ENCODE measurements at places on chromosomes 4 and X.
A peak's percentile ranks its signal among the peaks of the same experiment; 100 is the strongest.

DNA sequence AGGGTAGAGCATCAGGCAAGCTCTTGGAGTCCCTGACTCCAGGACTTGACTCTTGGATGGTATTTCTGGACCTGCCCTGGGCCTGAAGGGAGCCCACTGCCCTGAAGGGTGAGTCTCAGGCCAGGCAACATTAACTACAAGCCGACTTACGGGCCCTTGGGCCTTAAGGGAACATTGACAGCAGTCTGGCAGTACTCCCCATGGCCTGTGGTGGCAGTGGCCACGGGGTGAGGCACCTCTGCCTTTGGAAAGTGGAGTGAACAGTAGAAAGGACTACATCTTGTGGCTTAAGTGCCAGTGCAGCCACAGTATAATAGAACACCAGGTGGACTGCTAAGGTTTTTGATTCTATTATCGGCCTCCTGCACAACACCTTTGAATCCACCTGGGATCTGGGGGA, 36.3 kb downstream of the SH3BGRL start:
- H3K27me3 ChIP-seq = no peaks in the 10 kb centered on the region
- no peaks in the 10 kb centered on the region for H3K4me1 ChIP-seq
- no peak overlapping the region for H3K27ac ChIP-seq
- no peak overlapping the region for H3K4me3 ChIP-seq

DNA sequence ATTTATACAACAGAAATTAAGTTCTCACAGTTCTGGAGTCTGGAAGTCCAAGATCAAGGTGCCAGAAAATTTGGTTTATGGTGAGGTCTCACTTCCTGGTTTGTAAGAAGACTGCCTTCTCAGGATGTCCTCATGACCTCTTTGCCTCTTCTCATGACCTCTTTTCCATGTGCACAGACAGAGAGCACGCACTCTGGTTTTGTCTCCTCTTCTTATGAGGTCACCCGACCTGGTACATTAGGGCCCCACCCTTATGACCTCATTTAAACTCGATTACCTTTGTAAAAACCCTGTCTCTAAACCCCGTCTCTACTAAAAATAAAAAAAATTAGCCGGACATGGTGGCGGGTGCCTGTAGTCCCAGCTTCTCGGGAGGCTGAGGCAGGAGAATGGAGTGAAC, 155.9 kb downstream of the KIT start:
- no peak for DNase-seq
- H3K4me1 ChIP-seq = peaks cover 1% of the 10 kb centered on the region
- H3K4me3 ChIP-seq = no peak overlapping the region
- no peaks in the 10 kb centered on the region for H3K36me3 ChIP-seq
- H3K27ac ChIP-seq = no peak overlapping the region

DNA sequence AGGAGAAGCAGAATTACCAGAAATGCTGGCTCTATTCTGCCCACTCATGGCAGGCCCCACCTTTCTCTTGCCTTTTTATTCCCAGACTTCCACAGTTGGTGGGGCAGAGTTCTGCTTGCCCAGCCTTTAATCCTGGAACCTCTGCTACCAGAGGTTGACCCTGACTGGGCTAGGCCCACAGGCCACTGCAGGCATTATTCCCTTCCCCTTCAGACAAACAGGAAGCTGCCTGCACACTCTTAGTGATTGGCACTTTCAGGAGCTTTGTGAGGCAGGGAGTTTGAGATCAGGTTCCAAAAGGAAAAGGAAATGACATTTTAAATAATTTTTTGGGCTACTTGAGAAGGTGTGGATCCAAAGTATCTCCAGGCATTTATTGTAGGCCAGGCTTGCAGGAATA, 18.8 kb downstream of the MSN start:
- H3K4me3 ChIP-seq = no peak overlapping the region
- no peaks in the 10 kb centered on the region for H3K4me1 ChIP-seq
- no peak for DNase-seq
- no peaks in the 10 kb centered on the region for H3K27me3 ChIP-seq
- no peak overlapping the region for H3K27ac ChIP-seq
- H3K36me3 ChIP-seq = no peaks in the 10 kb centered on the region

GRCh38 chr4:57374866-57375595, 264.8 kb upstream of the IGFBP7 start:
- no peak for DNase-seq
- H3K27me3 ChIP-seq = no peaks in the 10 kb centered on the region
- H3K27ac ChIP-seq = no peak overlapping the region
- no peaks in the 10 kb centered on the region for H3K36me3 ChIP-seq
- no peak overlapping the region for H3K4me3 ChIP-seq

- no peak overlapping the region for H3K27ac ChIP-seq
- no peak for DNase-seq
- H3K4me3 ChIP-seq = no peak overlapping the region
- H3K27me3 ChIP-seq = no peaks in the 10 kb centered on the region
- peaks cover 12% of the 10 kb centered on the region for H3K36me3 ChIP-seq
- H3K4me1 ChIP-seq = no peaks in the 10 kb centered on the region
Observed at GRCh38 chr4:76738086-76738931, 159.6 kb downstream of the SOWAHB start.

- no peaks in the 10 kb centered on the region for H3K27me3 ChIP-seq
- no peaks in the 10 kb centered on the region for H3K36me3 ChIP-seq
- no peaks in the 10 kb centered on the region for H3K4me1 ChIP-seq
- DNase-seq = no peak
- H3K27ac ChIP-seq = no peak overlapping the region
Observed at GRCh38 chr4:182825786-182826185, 91.4 kb downstream of the DCTD start.

DNA sequence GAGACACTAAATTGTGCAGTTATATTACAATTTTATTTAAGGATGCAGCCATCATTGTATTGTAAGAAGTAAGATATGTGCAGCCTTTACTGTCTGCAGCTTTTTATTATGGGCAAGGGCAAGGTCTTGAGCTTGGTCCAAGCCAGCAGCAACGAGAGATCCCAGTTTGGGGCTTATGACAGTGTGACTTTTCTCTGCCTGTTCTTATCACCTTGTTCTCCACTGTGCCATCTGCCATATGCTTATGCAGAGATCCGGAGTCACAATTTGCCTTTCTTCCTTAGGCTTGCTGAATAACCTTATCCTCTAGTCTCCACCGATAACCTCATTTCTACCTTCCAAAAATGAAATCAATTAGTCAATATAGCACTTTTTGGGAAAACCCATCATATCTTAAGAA, 30.4 kb downstream of the MAPK10 start:
- no peak overlapping the region for H3K4me3 ChIP-seq
- H3K27me3 ChIP-seq = no peaks in the 10 kb centered on the region
- H3K36me3 ChIP-seq = no peaks in the 10 kb centered on the region
- H3K4me1 ChIP-seq = no peaks in the 10 kb centered on the region

- DNase-seq = no peak
- no peaks in the 10 kb centered on the region for H3K36me3 ChIP-seq
- H3K27me3 ChIP-seq = no peaks in the 10 kb centered on the region
- no peak overlapping the region for H3K4me3 ChIP-seq
- H3K4me1 ChIP-seq = peaks cover 1% of the 10 kb centered on the region
- no peak overlapping the region for H3K27ac ChIP-seq
Observed at GRCh38 chr4:145716661-145717200, 36.8 kb downstream of the C4orf51 start.

DNA sequence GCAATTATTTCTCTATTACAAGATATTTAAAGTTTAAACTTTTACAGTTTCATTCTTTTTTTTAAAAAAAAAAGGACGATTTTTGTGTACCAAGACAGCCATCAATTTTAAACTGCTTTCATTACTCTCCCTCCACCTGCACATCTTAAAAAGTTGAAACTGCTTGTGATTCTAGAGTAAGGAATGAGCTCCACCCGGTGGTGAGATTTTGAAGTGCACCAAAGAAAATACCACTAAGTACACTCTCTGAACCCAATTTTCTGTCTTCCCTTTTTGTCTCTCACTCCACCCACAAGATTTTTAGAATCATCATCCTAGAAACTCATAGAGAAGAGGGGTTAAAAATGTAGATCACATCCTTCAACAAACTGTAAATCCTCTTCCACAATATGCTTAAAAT, 91.3 kb upstream of the WDR44 start:
- no peaks in the 10 kb centered on the region for H3K4me1 ChIP-seq
- H3K27ac ChIP-seq = no peak overlapping the region
- DNase-seq = peak; percentile 4
- no peaks in the 10 kb centered on the region for H3K27me3 ChIP-seq

DNA sequence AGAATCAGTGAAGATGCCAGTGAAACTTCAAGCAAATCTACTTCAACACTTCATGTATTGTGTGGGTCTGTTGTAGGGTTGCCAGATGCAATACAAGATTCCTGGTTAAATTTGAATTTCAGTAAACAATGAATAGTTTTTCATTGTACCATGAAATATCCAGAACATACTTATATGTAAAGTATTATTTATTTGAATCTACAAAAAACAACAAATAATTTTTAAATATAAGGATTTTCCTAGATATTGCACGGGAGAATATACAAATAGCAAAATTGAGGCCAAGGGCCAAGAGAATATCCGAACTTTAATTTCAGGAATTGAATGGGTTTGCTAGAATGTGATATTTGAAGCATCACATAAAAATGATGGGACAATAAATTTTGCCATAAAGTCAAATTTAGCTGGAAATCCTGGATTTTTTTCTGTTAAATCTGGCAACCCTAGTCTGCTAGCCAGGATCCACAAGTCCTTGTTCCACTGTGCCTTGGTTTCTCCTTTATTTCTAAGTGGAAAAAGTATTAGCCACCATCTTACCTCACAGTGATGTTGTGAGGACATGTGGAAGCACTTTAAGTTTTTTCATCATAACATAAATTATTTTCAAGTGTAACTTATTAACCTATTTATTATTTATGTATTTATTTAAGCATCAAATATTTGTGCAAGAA, 2.3 kb downstream of the CXCL8 start:
- H3K27me3 ChIP-seq = no peaks in the 10 kb centered on the region
- no peak overlapping the region for H3K27ac ChIP-seq
- DNase-seq = no peak
- H3K4me1 ChIP-seq = no peaks in the 10 kb centered on the region

GRCh38 chr4:118012142-118012541, 22.1 kb upstream of the NDST3 start:
- no peaks in the 10 kb centered on the region for H3K4me1 ChIP-seq
- H3K27me3 ChIP-seq = no peaks in the 10 kb centered on the region

DNA sequence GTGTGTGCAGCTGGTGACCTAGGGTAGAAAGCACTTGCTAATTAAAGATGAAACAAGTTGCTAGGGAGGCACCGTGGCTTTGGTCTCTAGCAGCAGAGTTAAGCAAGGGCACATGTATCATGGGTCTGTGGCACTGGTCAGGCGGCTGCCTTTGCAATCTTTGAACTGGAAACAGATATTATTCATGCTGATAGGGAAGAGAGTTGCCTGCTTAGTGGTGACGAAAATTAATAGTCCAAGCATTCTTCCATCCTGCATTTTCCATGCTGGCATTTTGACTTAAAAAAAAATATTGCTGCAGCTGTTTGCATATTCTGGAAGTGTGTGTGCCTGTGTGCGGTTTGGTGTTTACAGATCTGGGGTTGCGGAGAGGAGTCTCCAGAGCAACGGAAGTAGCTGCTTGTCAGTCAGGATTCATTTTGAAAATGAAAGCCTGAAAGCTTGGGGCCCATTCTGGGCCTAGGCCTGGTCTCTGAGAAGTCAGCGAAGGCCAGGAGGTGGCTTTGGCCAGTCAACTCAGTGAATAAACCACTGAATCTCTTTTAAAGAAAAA, 2.3 kb upstream of the SOWAHD start:
- H3K27me3 ChIP-seq = no peaks in the 10 kb centered on the region
- H3K4me3 ChIP-seq = no peak overlapping the region
- H3K27ac ChIP-seq = no peak overlapping the region

DNA sequence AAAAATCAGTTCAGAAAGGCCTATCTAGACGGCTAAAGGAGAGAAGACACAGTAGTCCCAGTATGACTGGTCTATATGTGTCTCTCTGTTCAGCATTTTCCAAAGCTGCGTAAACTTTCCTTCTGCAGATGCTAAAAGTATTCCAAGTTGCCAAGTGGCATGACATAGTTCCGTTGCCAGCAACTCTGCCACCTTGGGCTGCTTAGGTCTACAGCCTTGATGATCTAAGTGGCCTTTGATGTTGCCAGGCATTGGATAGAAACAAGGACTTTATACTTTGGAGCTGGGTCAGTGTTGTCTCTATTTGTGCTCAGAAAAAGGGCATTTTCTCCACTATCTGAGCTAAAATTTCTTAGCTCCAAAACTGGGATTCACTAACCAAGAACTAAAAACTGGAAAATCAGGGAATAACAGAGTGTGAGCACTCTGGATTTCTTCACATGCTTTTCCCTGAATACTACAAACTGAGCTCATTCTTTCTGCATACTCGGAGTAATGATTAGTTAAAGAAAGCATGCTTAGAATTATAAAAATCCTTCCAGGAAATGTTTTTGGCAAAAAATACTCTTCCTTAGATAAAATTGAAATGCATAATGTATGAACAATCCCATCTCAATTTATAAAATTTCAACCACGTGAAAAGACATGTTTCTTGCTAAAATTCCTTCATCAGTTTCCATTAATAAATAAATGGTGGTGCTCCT, 191.4 kb downstream of the ADAMTS3 start:
- DNase-seq = no peak
- H3K36me3 ChIP-seq = no peaks in the 10 kb centered on the region
- no peak overlapping the region for H3K4me3 ChIP-seq
- no peaks in the 10 kb centered on the region for H3K27me3 ChIP-seq
- H3K4me1 ChIP-seq = no peaks in the 10 kb centered on the region

- DNase-seq = no peak
- no peak overlapping the region for H3K4me3 ChIP-seq
- no peak overlapping the region for H3K27ac ChIP-seq
- no peaks in the 10 kb centered on the region for H3K4me1 ChIP-seq
Observed at GRCh38 chrX:118475903-118476302, 19.7 kb upstream of the DOCK11 start.

GRCh38 chr4:168877511-168878491, 132.3 kb downstream of the CBR4 start:
- peak overlapping the region; percentile 42 for H3K4me3 ChIP-seq
- no peak for DNase-seq
- H3K4me1 ChIP-seq = peaks cover 2% of the 10 kb centered on the region
- H3K27ac ChIP-seq = no peak overlapping the region
- H3K27me3 ChIP-seq = no peaks in the 10 kb centered on the region
- H3K36me3 ChIP-seq = no peaks in the 10 kb centered on the region

- H3K4me1 ChIP-seq = no peaks in the 10 kb centered on the region
- H3K36me3 ChIP-seq = no peaks in the 10 kb centered on the region
- H3K4me3 ChIP-seq = no peak overlapping the region
- H3K27ac ChIP-seq = no peak overlapping the region
- H3K27me3 ChIP-seq = no peaks in the 10 kb centered on the region
Observed at GRCh38 chrX:123807835-123808416, 51.9 kb upstream of the XIAP start.

DNA sequence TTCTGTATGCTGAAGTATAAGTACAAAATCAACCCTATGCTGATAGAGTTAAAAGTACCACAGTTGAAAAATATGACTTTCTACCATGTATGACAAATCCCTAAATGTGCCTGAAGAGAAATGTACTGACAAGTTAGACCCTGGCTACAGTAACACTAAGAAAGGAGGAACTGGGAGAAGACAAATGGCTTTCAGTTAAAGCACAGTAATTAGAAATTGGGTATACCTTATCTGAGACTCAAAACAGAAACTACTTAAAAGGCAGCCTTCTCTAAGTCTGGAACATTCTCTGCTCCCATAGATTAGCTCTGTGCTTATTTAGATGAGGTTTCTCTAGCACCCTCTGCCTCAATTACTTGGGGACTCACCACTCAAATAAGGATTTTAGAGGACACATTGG, 189.1 kb downstream of the GPC3 start:
- H3K36me3 ChIP-seq = no peaks in the 10 kb centered on the region
- no peaks in the 10 kb centered on the region for H3K4me1 ChIP-seq
- H3K4me3 ChIP-seq = no peak overlapping the region
- H3K27me3 ChIP-seq = no peaks in the 10 kb centered on the region

Data from iPS DF 6.9 (cell line).